Activated CD4-positive, alpha-beta T cell treated with anti-CD3 and anti-CD28 coated beads, Interleukin-2, amount 10 ng/mL, durations not matched to agents 7 days and 5 days (primary cell): ENCODE measurements at places on chromosomes 3 and 15. TPM values are rescaled to one million over a fixed set of nuclear protein-coding genes. Genes with fewer than 3 reads are reported as not detected.

The PRRT3 gene
- 5.5 TPM for total RNA-seq

The CPNE4 gene
- total RNA-seq = not detected

DNA sequence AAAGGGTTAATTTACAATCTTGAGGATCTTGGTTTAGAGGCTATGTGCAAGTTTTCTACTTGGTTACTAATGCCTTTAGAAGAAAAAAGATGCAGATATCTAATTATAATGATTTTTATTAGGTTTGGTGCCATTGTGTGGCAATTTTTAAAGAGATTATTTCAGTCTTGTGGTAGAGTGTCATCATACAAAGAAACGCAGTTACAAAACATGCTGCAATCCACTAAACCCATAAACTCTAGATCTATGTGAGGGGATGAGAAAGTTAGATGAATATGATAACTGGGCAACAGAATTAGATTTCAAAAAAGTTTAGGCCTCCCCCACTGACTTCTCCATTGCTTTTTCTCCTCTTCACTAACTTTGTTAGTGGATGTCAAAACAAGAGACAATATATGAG, 106.0 kb downstream of the ARPP21 start:
- H3K4me3 ChIP-seq = no peak overlapping the region
- H3K4me1 ChIP-seq = no peaks in the 10 kb centered on the region

- H3K27me3 ChIP-seq = peaks cover 41% of the 10 kb centered on the region
- H3K36me3 ChIP-seq = no peaks in the 10 kb centered on the region
- no peak within 1 kb of the TSS for H3K27ac ChIP-seq
- peak within 1 kb of the TSS; percentile 19 for H3K4me3 ChIP-seq
- peaks cover 1% of the 10 kb centered on the region for H3K4me1 ChIP-seq
- peak; percentile 43 for DNase-seq
Measured at GRCh38 chr3:49869525-49870126, at the start of gene CAMKV. TSS of gene CAMKV (minus strand) at chr3:49869906. CDS start at chr3:49862388, 7,518 bp downstream.

- no peak for DNase-seq
- H3K27me3 ChIP-seq = no peaks in the 10 kb centered on the region
- no peaks in the 10 kb centered on the region for H3K4me1 ChIP-seq
- H3K36me3 ChIP-seq = peaks cover 18% of the 10 kb centered on the region
- H3K27ac ChIP-seq = no peak overlapping the region
- no peak overlapping the region for H3K4me3 ChIP-seq
Measured at GRCh38 chr3:185058796-185059195, 94.1 kb downstream of the C3orf70 start.

The DNAH1 gene
- 25.2 TPM for total RNA-seq

DNA sequence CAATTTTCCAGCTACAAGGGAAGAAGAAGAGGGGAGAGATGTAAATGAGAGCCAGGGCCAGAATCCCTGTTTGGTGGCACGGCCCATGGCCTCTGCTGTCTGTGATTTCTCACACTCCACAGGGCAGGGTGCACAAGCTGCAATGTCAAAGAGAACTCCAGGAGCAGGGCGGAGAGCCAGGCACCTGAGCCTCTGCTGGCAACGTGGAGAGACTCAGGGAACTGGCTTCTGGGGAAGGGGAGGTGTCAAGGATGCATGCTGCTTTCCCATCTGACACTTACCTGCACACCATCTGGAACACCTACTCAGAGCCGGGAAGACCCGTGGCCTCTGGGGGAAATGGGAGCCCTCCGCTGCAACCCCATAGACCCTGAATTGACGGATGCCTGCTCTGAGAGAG, 507.5 kb upstream of the NR2F2 start:
- no peak for DNase-seq
- H3K4me3 ChIP-seq = no peak overlapping the region
- no peaks in the 10 kb centered on the region for H3K36me3 ChIP-seq

DNA sequence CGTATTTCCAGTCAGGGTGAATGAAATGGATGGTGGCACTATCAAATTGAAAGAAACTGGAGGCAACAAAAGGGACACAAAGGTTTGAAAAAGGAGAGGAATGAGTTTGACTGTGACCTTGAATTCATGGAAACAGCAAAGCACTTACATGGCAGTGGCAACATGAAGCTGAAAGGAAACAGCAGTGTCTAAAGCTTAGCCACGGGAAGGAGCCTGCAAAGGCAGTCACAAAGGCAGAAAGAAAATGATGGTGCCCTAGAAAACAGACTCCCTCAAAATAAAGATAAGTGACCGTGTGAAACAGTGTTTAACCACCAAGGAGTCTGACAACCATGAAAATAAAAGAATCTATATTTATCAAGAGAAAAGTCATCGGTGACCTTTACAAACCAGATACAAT, 51.2 kb downstream of the SLTM start:
- no peak overlapping the region for H3K27ac ChIP-seq
- peaks cover 75% of the 10 kb centered on the region for H3K36me3 ChIP-seq
- no peaks in the 10 kb centered on the region for H3K27me3 ChIP-seq
- peaks cover 4% of the 10 kb centered on the region for H3K4me1 ChIP-seq

DNA sequence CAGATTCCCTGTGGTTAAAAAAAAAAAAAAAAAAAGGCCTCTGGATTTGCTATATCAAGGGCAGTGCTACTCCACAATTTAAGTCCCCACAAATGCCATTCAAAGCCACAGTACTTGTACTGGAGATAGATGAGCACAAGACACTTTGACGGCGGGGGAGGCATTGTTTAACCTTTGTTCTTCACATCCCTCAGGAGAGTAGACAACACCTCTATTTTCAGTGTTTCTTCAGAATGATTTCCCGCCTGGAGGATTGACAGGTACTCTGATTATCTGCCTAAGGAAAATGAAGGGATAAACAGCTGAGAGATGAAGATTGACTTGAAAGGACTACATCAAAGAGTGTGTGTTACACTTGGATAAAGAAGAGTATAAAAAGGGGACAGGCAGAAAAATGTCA, 58.7 kb downstream of the OTOL1 start:
- H3K36me3 ChIP-seq = no peaks in the 10 kb centered on the region
- H3K27ac ChIP-seq = no peak overlapping the region
- no peaks in the 10 kb centered on the region for H3K4me1 ChIP-seq

DNA sequence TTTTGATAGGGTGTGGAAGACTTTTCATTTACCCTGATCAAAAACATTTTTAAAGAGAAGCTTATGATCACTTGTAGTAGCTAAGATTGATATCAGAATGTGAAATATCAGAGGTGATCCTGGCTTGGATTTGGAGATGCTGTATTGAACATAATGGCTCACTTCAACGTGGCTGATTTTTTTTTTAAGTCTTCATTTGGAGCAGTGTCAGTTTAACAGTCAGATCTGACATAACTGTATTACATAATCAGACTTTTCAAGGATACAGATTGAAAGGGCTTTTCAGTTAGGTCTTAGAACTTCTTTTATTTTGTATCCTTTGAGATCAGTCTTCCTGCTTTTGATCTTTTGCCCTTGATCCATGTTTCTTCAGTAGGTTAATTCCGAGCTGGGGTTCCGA, 98.5 kb downstream of the ITPR1 start:
- H3K27ac ChIP-seq = no peak overlapping the region
- no peak overlapping the region for H3K4me3 ChIP-seq
- peaks cover 3% of the 10 kb centered on the region for H3K36me3 ChIP-seq

DNA sequence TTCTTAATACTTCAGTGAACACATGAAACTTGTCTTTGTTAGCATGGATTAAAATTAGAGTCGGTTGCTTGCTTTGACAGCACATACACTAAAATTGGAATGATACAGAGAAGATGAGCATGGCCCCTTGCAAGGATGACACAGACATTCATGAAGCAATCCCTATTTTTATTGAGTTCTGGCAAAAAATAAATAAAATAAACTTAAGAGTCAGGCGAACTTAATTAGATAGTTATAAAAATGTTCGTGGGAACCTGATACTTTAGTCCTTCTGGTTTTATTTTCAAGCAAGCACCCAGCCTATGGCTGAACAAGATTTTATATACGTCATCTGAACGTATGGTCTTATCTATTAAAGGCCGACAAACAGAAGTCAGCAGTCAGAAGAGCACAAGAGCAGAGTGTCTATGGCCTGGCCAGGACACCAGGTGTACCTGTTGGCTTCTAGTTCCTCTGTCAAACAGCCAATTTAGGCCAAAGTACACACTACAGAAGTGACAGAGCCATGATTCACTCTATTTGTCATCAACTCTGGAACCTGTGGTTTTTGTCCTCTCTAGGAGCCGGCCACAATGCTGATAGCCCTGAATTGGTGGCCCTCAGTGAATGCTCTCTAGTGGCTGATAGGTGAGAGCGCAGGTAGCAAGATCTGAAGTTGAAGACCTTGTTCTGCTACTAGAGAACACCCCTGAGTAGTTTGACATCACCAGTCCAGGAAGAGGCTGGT, 64.3 kb downstream of the LEO1 start:
- peaks cover 38% of the 10 kb centered on the region for H3K36me3 ChIP-seq
- peaks cover 1% of the 10 kb centered on the region for H3K4me1 ChIP-seq
- DNase-seq = no peak
- H3K4me3 ChIP-seq = no peak overlapping the region

The SEC11A gene
- total RNA-seq = 119 TPM

GRCh38 chr3:188861842-188862744, 309.7 kb upstream of the TPRG1 start:
- no peaks in the 10 kb centered on the region for H3K27me3 ChIP-seq
- no peak for DNase-seq
- peaks cover 9% of the 10 kb centered on the region for H3K36me3 ChIP-seq
- no peaks in the 10 kb centered on the region for H3K4me1 ChIP-seq
- no peak overlapping the region for H3K4me3 ChIP-seq

- no peak overlapping the region for H3K27ac ChIP-seq
- no peaks in the 10 kb centered on the region for H3K4me1 ChIP-seq
- H3K27me3 ChIP-seq = no peaks in the 10 kb centered on the region
- no peak overlapping the region for H3K4me3 ChIP-seq
Measured at GRCh38 chr3:61200270-61200669, 51.0 kb downstream of the FHIT start.

DNA sequence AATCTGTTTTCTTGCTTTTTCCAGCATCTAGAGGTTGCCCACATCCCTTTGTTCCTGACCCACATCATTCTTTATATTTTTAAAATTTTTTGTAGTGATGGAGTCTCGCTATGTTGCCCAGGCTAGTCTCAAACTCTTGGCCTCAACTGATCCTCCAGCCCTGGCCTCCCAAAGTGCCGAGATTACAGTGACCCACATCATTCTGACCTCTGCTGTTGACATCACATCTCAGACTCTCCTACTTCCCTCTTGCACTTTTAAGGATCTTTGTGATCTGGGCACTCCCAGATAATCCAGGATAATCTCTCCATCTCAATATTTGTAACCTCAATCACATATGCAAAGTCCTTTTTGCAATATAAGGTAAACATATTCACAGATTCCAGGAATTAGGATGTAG, 266.6 kb downstream of the MEX3B start:
- no peaks in the 10 kb centered on the region for H3K4me1 ChIP-seq
- no peak overlapping the region for H3K4me3 ChIP-seq
- no peak overlapping the region for H3K27ac ChIP-seq
